Activated naive CD8-positive, alpha-beta T cell treated with anti-CD3 and anti-CD28 coated beads, Interleukin-2, amount 10 ng/mL, durations not matched to agents 7 days and 5 days (primary cell): ENCODE measurements at places on chromosomes 3 and 15. TPM values are rescaled to one million over a fixed set of nuclear protein-coding genes. Genes with fewer than 3 reads are reported as not detected.

The ST3GAL6 gene
- total RNA-seq = 0.69 TPM

The SGO1 gene
- 28.8 TPM for total RNA-seq

The GTPBP8 gene
- 26.5 TPM for total RNA-seq

The CASR gene
- not detected for total RNA-seq

The IQCH gene
- total RNA-seq = 1.2 TPM

The CLDN11 gene
- not detected for total RNA-seq

The MME gene
- 0.17 TPM for total RNA-seq

- no peaks in the 10 kb centered on the region for H3K4me1 ChIP-seq
- no peaks in the 10 kb centered on the region for H3K27me3 ChIP-seq
- H3K36me3 ChIP-seq = no peaks in the 10 kb centered on the region
Measured at GRCh38 chr3:26171006-26171405, 381.1 kb downstream of the OXSM start.

GRCh38 chr15:36136049-36136448 is 443.4 kb upstream of the CDIN1 start:
- no peaks in the 10 kb centered on the region for H3K4me1 ChIP-seq
- no peaks in the 10 kb centered on the region for H3K27me3 ChIP-seq
- DNase-seq = no peak
- no peak overlapping the region for H3K4me3 ChIP-seq
- H3K27ac ChIP-seq = no peak overlapping the region

DNA sequence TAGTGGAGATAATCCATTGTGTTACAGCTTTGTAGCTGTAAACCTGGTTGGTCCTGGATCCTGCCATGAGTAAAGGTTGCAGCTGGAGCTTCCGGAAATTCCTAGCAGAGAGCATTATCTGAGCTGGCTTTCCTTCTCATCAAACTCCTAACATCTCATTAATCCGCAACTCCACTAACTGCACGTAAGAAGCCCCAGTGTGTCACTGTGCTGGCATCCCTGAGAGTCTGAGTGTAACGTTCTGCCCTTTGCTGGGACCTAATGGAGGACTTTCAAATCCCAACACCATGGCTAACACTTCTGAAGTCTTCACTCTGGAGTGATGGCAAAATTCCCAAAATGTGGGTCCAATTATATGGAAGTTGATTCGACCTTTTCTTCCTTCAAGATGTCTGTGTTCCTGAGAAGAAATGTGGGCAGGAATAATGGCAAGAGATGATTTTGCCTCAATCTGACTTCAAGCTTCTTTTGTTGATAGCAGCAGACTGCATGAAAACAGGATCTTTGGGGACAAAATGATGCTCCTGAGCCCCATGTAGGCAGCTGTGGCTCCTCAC is 9.6 kb upstream of the TRPM1 start:
- no peaks in the 10 kb centered on the region for H3K4me1 ChIP-seq
- H3K27ac ChIP-seq = no peak overlapping the region
- no peak for DNase-seq
- no peaks in the 10 kb centered on the region for H3K36me3 ChIP-seq
- no peak overlapping the region for H3K4me3 ChIP-seq

- H3K27me3 ChIP-seq = peaks cover 2% of the 10 kb centered on the region
- no peaks in the 10 kb centered on the region for H3K36me3 ChIP-seq
- no peaks in the 10 kb centered on the region for H3K4me1 ChIP-seq
- no peak for DNase-seq
- H3K4me3 ChIP-seq = no peak overlapping the region
Measured at GRCh38 chr3:35484929-35485530, 154.3 kb upstream of the ARPP21 start.

DNA sequence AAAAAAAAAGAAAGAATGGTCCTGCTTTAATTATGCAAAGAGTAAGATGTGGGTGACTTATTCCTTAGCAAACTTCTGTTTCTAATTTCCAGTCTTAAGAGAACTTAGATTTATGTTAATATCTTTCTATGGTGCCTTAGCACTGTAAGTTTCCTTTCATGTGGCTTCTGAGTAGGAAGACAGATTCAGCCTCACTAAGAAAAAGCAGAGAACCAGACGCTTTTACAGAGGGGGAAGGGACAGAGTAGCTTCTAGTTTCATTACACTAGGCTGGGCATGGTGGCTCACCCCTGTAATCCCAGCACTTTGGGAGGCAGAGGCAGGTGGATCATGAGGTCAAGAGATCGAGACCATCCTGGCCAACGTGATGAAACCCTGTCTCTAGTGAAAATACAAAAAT is 95.0 kb downstream of the DHX30 start:
- H3K4me1 ChIP-seq = peaks cover 7% of the 10 kb centered on the region
- no peak overlapping the region for H3K4me3 ChIP-seq
- H3K27ac ChIP-seq = no peak overlapping the region
- H3K27me3 ChIP-seq = no peaks in the 10 kb centered on the region
- peaks cover 13% of the 10 kb centered on the region for H3K36me3 ChIP-seq

GRCh38 chr15:28904003-28904402 is 18.2 kb downstream of the APBA2 start:
- H3K4me3 ChIP-seq = peak overlapping the region; percentile 43
- peaks cover 3% of the 10 kb centered on the region for H3K36me3 ChIP-seq

GRCh38 chr3:153970047-153970446 is 151.1 kb upstream of the ARHGEF26 start:
- H3K36me3 ChIP-seq = no peaks in the 10 kb centered on the region
- no peak for DNase-seq
- no peak overlapping the region for H3K27ac ChIP-seq
- no peak overlapping the region for H3K4me3 ChIP-seq

GRCh38 chr3:88408097-88408496 is 258.3 kb downstream of the C3orf38 start:
- no peak overlapping the region for H3K27ac ChIP-seq
- H3K4me3 ChIP-seq = no peak overlapping the region
- no peaks in the 10 kb centered on the region for H3K27me3 ChIP-seq
- no peaks in the 10 kb centered on the region for H3K36me3 ChIP-seq
- no peak for DNase-seq

GRCh38 chr3:147412917-147413685 is 3.9 kb downstream of the ZIC1 start:
- H3K4me3 ChIP-seq = peak overlapping the region; percentile 73
- DNase-seq = no peak
- H3K27ac ChIP-seq = peak overlapping the region; percentile 65
- H3K4me1 ChIP-seq = peaks cover 21% of the 10 kb centered on the region

DNA sequence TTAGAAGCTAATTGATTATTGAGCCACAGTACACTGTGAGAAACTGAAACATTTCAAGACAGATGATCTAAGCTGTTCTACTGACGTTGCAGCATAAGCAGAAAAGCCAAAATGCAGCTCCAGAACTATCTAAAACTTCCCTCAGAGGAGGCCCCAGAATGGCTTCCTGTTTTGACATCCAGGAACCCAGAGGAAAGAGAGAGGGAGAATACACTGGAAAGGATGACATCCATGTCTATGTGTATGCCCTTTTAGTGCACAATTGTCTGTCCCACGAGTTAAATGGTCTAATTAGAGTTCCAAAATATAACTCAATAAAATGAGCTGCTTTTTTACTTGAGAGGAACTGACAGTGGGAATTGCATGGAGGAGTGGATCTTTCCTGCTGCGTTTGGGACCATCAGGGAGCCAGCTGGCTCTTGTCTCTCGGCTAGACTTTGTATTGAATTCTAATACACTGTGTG is 688.1 kb downstream of the ZNF385D start:
- no peaks in the 10 kb centered on the region for H3K36me3 ChIP-seq
- H3K27ac ChIP-seq = no peak overlapping the region
- H3K4me1 ChIP-seq = no peaks in the 10 kb centered on the region
- H3K27me3 ChIP-seq = peaks cover 2% of the 10 kb centered on the region
